ENCODE measurements at places on chromosomes 1 and 21.

- no peak for DNase-seq
Measured at GRCh38 chr1:150881331-150882070, 5.1 kb upstream of the ARNT start.

GRCh38 chr1:202698276-202698675 is 12.0 kb downstream of the SYT2 start:
- DNase-seq, result no peak

DNA sequence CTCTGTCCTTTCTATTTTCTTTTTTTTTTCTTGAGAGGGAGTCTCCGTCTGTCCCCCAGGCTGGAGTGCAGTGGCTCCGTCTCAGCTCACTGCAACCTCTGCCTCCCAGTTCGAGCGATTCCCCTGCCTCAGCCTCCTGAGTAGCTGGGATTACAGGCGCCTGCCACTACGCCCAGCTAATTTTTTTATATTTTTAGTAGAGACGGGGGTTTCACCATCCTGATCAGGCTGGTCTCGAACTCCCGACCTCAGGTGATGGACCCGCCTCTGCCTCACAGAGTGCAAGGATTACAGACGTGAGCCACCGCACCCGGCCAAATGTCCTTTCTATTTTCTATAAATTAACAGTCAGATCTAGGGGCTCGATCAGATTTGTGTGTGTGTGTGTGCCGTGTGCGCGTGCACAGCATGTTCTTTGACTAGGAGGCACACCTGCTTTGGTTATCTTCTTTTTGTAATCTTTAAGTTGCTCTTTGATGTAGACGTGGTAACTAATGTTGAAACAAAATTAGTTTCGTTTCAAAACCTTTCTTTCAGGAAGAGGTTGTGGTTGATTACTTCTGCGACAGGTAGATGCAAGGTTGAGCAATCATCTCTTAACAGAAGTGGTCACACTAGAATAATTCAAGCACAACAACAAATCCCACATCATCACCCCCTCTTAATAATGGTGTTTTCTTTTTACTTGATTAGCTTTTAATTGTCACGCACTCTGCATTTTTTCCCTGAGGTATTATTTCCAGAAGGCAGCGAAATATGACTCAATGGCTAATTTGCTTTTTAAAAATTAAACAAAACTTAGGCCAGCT is 779 bp upstream of the DEGS1 start:
- DNase-seq, result no peak

GRCh38 chr1:202179828-202180750 is 13.5 kb upstream of the LGR6 start:
- DNase-seq, result no peak

- no peak for DNase-seq
Measured at GRCh38 chr21:41009398-41010100, 158.4 kb upstream of the BACE2 start.

GRCh38 chr1:183155939-183156338 is 30.1 kb upstream of the LAMC2 start:
- DNase-seq, result no peak

- DNase-seq, result no peak
Measured at GRCh38 chr1:9332513-9333143, 39.9 kb downstream of the SPSB1 start.

DNA sequence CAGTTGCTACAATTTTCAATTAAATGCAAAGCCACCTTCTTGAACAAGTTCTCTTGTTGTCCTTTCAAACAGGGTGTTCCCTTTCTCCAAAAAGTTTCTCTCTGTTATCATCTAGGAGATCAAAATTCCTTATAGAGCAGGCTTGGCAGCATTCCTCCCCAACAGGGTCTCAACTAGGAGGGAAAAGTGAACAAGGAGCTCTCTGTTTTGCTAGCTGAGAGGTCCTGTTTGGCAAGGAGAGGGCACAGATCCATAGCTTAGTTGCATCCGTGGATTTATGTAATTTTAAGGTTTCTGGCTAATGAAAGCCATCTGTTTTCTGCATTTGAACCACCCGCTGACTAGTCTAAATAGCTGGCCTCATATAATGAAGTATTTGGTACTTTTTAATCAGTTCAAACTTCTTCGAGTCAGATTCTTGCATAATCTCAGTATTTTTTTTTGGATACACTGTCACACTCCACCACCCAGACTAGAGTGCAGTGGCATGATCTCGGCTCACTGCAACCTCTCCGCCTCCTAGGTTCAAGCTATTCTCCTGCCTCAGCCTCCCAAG is 54.0 kb downstream of the APP start:
- DNase-seq, result no peak

DNA sequence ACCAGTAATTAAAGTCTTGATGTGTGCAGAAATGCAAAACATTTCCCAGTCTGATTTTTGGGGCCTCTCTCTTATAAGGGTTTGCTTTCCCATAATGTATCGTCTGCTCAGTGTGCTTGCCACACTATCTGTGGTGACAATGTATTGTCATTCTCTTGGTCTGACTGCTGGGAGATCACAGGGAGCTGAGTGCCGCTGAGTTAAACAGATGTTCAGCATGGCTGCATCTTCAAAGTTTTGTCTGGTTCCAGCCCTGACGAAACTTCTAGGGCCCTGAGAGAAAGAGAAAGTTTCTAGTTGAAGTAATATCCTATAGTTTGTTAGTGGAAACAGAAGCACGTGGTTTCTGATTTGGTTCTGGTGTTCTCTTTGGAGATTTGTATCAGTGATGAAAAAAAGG is 42.6 kb downstream of the DNM3 start:
- no peak for DNase-seq

DNA sequence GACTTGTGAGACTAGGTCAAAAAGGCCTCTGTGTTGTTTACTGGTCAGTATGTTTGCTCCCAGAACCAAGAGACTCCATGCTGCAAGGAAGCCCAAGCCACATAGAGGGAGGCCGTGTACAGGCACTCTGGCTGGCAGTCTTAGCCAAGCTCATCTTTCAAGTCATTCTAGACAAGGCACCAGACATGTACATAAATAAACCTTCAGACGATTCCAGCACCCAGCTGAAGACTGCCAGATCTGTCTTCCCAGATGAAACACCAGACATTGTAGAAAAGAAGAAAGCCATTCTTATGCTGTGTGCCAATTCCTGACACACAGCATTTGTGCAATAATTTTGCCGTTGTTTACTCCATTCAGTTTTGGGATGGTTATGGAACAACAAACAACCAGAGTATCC is 595.5 kb downstream of the KIF26B start:
- no peak for DNase-seq

DNA sequence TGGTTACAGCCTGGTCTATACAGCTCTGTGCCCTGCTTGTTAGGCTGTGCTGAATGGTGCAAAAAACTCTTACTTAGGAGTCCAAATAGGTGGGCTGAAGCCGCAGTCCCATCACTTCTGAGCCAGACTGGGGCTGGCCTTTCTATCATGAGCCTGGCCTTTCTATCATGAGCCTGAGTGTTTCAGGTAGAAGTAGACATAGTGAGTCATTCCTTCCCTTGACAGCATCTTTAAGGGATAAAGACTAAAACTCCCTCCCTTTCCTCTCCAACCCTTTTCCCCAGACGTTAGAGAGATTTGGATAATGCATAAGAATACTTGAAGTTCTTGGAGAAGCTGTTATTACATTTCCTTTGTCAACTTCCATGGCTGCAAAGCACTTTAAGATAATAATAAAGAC is 46.5 kb upstream of the PARP1 start:
- DNase-seq, result no peak

GRCh38 chr21:44854664-44855446 is 18.6 kb downstream of the PTTG1IP start:
- DNase-seq, result no peak

DNA sequence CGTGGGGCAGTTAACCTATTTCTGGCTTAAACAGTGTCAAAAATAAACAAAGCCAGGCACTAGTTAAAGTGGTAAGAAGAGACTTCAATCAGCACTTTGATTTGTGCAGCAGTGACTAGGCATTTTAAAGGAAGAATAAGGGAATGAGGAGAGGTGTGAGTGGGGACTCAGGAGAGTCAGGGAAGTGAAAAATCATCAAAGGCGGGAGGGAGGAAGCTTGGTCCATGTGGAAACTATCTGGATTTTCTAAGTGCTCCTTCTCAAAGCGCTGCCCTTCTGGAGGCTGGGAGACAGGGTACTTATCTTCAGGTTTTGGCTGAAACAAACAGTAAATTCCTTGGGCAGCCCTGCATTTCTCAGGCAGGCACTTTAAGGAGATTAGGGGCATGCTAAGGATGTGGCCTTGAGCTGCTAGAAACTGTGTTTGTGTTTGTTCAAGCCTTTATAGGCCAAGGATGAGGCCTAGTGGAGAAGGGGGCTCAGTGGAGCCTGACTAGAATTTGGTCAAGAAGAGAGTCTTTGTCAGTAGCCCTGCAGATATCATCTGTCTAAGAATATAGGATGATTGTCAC is 486.5 kb downstream of the SIPA1L2 start:
- DNase-seq, result no peak

DNA sequence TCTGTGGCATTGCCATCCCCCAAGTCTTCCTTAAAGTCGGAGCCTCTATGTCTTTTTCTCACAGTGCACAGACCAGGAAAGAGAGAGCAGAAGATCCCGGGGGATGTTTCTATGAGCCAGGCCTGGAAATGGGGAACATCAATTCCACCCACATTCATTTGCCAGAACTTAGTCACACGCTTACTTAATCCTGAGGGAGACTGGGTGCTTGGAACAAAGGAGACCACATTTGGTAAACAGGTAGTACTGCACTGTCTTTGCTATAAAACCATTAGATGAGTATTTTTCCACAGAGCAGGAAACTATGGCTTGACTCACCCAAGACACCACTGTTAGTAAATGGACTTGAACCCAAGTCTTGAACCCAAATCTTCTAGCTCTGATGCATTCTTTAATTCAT is 60.7 kb upstream of the CTTNBP2NL start:
- no peak for DNase-seq

DNA sequence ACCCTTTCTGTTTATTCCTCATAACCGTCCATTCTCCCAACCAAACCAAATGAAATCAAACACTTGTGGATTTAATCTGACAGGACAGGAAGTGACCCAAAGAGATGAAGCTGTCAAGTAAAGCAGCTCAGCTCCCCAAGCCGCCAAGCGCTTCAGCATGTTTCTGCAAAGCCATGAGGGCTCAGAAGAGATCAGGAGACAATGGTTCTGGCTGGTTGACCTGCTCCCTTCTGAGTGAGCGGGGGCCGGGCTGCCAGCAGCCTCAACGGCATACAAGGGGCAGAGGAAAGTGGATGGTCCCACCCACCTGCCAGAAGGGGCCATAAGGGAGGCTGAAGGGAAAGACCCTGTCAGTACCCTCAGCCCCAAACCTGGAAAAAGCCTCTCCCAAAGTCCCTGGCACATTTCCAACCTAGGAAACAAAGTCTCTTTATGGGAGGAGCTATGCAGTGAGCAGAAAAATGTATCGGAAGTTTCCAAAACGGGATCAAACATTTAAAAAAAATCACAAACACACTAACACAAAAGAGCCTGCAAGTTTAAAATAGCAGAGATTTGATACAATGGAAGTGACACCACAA is 45.4 kb downstream of the SLC45A1 start:
- no peak for DNase-seq

DNA sequence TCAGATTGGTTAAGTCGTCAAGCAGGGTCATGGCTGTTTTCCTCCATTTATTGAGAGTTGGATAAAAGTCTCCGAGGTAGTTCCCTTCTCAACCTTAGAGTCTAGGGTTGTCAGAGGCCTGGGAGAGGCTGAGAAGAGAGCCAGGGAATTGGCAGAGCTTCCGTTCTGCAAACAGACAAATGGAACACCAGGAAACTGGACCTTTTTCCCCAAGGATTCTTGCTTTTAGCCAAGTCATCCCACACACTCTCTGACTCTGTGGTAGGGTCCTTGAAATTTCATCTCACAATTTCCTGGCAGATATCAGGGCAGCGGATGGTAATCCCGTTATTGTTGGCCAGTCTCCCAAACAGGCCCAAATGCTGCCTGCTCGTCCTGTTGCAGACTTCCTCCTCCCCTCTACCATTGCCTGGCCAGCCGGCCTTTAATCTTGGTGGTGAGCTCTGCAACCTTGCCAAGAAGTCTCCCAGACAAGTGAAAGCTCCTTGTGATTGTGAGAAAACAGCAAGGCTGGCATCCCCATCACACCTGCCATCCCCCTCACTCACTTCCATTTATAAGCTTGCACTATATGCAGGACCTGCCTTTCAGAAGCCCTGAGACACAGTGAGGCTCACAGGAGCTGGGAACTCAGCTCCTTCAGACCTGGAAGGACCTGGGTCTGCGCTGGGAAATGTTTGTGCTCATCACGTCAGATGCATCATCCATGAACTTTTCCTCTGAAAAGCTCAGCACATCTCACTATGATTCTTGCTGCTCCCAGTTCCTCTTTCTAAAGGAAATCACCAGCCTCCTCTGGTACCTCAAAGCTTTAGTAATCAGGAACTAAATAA is 13.7 kb upstream of the SRP9 start:
- DNase-seq, result no peak

DNA sequence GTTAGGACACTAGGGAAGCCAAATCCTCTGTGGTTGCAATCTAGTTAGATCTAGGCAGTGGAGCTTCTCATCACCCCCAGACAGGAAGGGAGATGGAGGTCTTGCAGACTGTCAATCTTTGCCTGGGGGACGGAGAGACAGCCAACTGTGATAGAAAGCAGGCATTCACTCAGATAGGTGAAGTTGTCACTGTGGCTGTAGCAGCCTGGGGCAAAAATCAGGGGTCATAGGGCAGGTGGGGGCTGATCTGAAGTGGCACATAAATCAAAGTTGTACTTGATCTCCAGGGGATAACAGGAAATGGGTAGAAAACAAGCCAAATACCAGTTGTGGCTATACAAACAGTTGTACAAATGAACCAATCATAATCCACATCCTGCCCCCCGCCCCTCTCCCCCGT is 620.9 kb upstream of the USP24 start:
- no peak for DNase-seq

GRCh38 chr1:6353619-6353954 is 40.0 kb downstream of the ACOT7 start:
- DNase-seq, result no peak

- DNase-seq, result no peak
Measured at GRCh38 chr1:39922251-39922688, 20.6 kb upstream of the MYCL start.

GRCh38 chr21:24832961-24833360 is 774.3 kb downstream of the MRPL39 start:
- DNase-seq, result no peak

GRCh38 chr1:157849229-157849875 is 7.7 kb upstream of the CD5L start:
- no peak for DNase-seq

GRCh38 chr1:201317551-201317950 is 34.2 kb downstream of the PKP1 start:
- no peak for DNase-seq

DNA sequence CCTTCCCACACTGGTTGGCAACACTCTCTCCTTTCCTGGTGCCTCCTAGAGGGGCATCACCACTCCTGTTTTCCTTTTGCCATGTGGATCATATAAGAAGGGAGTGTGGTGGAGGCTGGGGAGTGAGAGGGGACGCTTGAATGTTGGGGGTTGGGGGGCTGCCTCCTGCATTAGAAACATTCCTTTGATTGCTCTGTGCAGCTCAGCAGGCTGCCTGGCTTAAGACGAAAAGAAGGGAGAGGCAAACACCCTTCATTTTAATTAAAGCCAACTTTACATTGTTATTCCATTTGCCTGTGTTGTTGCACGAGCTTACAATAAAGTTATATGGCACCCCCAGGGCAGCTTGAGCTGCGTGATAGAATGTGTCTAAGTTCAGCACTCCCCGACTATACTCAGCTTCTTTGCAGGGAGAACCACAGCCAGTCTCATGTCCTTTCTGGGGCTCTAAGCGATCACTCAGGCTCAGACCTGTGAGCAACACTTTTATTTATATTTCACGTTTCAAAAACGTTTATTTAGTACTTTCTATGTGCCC is 57.4 kb downstream of the FOXD2 start:
- no peak for DNase-seq

Data from NCI-H1930 (cell line).